NCI-H187 treated with DMSO at 0.1 percent for 48 hours (cell line): ENCODE measurements at places on chromosomes 13 and 19.

GRCh38 chr13:112545856-112546255 is 42.1 kb downstream of the TUBGCP3 start:
- no peak for DNase-seq

GRCh38 chr13:33528896-33529295 is 243.3 kb upstream of the STARD13 start:
- DNase-seq, result no peak

DNA sequence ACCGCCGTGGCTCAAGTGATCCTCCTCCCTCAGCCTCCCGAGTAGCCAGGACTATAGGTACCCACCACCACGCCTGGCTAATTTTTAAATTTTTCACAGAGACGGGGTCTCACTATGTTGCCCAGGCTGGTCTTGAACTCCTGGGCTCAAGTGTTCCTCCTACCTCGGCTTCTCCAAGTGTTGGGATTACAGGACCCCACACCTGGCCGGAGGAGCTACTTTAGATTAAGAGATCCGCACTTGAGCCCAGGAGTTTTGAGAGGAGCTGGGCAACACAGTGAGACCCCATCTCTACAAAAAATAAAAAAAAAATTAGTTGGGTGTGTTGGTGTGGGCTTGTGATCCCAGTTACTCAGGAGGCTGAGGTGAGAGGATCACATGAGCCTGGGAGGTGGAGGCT is 9.0 kb upstream of the ZNF460 start:
- DNase-seq, result no peak

GRCh38 chr13:113880651-113881611 is 17.1 kb upstream of the GAS6 start:
- no peak for DNase-seq

GRCh38 chr13:85985797-85986196 is 186.6 kb upstream of the SLITRK6 start:
- DNase-seq, result no peak

GRCh38 chr13:52739468-52740071 is at the start of gene CNMD:
TSS of gene CNMD (minus strand) at chr13:52739820. CDS start at chr13:52739701, 119 bp downstream.
- no peak for DNase-seq

GRCh38 chr19:4061178-4061682 is 5.5 kb downstream of the ZBTB7A start:
- DNase-seq, result no peak

GRCh38 chr19:4338441-4339355 is at the start of gene STAP2:
TSS of gene STAP2 (minus strand) at chr19:4338827. CDS start at chr19:4338753, 74 bp downstream.
- DNase-seq, result no peak

DNA sequence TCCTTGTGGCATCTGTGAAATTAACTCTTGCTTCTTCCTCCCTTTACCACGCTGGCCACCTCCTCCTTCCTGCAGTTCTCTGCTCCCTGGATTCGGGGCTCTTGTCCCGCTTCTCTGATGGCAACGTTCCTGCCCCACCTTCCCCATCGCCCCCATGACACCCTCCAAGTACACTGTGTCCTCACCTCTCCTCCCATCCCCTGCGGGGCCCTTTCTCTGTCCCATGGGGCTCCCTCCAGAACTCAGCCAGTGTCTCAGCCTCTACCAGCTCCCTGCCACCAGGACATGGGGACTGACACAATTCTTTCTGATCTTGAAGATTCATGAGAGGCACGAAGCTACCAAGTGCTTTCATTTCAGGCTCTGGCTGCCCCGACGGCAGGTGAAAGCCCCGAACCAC is 9.1 kb downstream of the CARS2 start:
- DNase-seq, result no peak

DNA sequence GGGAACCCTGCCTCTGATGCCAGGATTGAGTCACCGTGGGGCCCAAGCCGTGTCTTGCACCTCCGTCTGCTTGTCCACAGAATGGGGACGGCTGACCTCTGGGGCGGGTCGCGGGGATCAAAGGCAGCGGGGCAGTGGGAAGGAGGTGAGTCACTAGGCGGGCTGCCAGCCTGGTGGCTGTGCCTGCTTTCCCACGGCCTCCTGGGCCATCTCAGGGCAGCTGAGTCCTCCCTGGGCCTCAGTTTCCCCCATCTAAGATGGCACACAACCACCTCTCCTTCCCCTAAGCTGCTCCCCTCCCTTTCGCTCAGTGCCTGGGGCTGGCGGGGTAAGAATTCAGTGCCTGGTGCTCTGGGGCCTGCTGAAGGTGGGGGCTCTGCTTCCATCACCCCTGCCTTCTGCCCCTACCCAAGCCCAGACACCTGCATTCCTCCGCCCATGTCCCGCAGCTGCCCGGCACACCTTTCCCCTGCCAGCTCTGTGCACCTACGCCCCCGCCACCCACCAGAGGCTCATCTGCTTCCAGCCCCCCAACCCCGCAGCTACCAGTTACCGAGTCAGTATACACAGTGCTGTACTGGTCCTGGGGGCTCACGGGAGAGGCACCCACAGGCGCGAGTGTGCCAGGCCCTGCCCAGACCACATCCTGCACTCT is 3.5 kb downstream of the MKNK2 start:
- DNase-seq, result no peak

DNA sequence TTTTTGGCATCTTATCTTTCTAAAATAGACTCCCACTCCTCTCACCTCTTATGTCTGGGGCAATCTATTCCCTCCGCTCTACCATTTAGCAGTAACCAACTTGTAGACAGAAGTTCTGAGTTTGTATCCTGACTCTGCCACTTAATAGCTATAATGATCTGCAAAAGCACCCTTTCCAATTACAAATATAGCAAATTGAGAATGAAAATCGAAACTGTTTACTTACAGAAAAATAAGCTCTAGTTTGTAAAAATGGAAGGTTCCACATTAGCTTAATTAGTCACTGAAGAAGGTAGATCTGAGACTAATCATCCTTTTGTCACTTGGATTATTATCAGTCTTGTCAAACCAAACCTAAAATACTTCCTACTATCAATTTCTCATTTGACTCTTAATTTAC is 409.3 kb downstream of the DIAPH3 start:
- DNase-seq, result no peak

DNA sequence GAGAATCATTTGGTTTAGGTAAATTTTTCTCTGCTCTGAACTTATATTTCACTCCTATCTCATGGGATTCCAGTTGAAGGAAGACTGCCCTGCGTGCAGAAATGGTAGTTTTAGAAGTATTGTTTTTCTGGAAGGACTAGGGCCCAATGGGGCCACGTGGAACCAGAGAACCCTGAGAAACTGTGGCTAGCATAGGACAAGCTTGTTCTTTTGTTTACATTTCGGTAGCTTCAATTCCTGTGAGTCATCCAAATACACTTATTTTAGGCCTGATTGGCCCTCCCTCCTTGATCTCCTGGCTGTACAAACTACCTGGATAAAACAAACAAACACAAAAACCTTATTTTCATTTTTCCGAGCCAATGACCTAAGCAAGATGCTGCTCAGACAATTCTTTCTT is 124.0 kb downstream of the ITGBL1 start:
- DNase-seq, result no peak

- no peak for DNase-seq
These were observed 145.7 kb downstream of the MIPEP start for GRCh38 chr13:23743278-23744076.

DNA sequence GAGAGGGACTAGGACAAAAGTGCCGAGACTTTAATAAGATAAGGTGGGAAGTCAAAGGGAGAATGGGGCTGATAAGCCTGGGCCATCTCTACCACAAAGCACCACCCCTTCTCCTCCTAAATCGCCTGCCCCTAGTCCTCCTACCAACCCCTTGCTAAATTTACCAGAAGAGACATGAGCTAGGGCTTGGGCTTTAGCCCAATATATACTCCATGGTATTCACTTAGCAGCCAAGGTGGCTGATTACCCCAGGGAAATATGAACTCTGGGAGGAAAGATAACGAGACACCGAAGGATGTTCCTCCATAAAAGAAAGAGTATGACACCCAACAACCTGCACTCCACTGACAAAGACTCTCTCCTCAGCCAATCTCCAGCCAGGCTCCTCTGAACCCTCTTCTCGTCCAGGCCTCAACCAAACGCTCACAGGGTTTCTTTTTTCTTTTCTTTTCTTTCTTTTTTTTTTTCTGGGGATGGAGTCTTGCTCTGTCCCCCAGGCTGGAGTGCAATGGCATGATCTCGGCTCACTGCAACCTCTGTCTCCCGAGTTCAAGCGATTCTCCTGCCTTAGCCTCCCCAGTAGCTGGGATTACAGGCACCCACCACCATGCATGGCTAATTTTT is 610.2 kb downstream of the UQCRFS1 start:
- DNase-seq, result no peak

DNA sequence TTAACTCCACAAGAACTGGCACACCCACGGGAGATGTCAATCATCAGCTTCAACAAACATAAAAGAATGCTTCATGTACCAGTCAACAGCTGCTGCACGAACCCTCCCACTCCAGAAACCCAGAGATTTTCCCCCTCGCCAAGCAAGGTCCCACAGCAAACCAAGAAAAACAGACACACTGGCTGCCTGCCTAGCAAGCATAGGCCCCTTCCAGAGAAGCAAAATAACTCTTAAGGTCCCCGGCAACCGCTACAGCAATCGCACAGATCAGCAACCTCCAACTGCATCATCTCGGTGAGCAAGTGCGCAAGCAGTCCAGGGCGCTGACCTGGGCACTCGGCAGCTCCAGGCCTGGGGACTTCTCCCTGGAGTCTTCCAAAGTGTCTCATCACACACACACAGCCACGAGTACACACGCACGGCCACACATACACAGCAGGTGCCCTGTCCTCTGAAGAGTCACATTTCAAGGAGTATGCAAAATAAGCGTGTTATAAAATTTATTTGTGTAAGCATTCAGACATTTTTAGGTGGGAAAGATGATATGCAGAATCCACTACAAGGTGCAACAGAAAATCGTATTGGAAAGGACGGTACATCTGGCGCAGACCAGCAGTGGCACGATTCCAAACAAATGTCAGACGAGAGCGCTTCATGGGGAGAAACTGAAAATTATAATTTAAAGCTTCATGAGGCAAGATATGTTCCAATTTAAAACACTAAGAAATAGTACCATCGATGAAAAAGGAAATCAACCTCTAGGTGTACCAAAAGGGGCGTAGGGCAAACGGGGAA is 125.0 kb downstream of the STK24 start:
- DNase-seq, result no peak

DNA sequence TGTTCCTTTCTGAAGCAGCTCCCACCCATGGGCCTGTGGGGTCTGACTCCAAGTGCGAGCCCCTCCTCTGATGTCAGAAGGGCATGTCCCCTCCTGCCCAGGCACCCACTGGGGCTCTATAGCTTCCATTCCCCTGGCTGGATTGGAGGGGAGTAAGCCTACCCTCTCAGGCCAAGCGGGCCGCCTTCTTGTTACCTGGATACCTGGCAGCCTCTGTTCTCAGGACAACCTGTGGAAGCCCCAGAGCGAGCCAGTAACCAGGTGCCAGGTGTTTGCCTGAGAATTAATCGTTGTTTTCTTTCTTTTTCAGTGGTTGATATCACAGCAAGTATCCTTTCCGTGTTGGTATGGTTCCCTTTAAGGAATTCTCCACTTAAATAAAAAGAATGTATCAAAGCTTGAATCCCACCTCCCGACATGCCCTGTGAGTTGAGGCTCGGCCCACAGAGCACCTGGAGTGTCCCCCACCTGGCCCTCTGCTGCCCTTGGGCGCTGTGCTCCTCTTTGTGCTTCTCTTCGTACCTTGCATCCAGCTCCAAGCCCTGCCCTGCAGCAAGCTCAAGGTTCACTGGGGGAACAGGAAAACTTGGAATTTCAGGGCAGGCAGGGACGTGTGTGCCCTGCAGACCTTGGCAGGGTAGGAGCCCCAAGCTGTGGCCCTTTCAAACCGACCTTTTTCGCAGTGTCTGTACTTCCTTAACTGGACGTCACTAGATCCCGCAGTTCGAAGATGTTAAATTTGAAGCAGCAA is 15.0 kb downstream of the MAU2 start:
- no peak for DNase-seq

- DNase-seq, result no peak
These were observed 16.1 kb upstream of the RASA3 start for GRCh38 chr13:114148521-114148855.

GRCh38 chr19:41456342-41456918 is 13.5 kb downstream of the ERICH4 start:
- DNase-seq, result no peak

GRCh38 chr19:51123381-51123800 is 1.3 kb upstream of the SIGLEC9 start:
- no peak for DNase-seq

GRCh38 chr19:6699935-6700334 is 20.5 kb downstream of the C3 start:
- DNase-seq, result no peak

DNA sequence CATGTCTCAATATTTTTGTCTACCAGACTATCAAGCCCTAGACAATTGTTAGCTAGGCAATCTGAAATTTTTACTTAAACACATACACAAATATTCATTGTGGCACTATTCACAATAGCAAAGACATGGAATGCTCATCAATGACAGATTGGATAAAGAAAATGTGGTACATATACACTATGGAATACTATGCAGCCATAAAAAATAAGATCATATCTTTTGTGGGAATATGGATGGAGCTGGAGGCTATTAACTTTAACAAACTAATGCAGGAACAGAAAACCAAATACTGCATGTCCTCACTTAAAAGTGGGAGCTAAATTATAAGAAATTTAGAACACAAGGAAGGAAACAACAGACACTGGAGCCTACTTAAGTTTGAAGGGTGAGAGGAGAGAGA is 288.6 kb upstream of the MIR17HG start:
- DNase-seq, result no peak

GRCh38 chr13:95480131-95480545 is 72.4 kb upstream of the CLDN10 start:
- no peak for DNase-seq

GRCh38 chr13:95607366-95607765 is 37.1 kb downstream of the DZIP1 start:
- DNase-seq, result no peak

DNA sequence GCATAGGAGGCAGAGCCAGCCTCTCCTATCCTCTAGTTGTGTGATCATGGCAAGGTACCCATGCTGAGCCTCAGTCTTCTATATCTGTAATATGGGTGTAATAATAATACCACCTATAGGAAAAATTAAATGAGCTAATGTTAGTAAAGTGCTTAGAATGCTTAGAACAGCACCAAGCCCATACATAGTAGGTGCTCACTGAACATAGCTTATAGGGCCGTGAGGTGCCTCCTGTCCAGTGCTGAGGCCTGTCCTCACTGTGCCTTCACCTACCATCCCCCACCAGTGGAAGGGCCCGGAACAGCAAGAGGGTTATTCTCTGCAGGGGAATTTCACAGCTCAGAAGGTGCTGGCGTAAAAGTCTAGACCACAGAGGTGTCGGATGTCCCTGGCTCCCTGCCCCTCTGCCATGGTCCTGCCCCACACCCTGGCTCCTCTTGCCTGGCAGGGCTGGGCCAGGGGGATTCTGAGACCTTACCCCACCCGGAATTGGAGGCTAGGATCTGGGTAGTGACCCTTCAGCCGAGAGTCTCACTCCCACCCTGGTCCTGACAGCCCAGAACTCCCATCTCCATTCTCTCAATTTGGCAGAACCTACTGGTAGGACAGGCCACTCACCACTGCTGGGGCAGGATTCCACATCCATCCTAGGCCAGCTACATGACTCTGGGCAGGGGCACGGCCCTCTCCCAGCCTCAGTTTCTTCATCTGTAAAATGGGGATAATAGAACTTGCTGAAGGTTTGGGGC is 2.2 kb upstream of the SCN1B start:
- DNase-seq, result no peak

- no peak for DNase-seq
These were observed 68.0 kb downstream of the MLLT1 start for GRCh38 chr19:6211632-6212402.

- DNase-seq, result no peak
These were observed 75.0 kb downstream of the RASA3 start for GRCh38 chr13:114057166-114058050.
